ENCODE measurements at places on chromosomes 3 and 15. TPM values are rescaled to one million over a fixed set of nuclear protein-coding genes. Genes with fewer than 3 reads are reported as not detected.

DNA sequence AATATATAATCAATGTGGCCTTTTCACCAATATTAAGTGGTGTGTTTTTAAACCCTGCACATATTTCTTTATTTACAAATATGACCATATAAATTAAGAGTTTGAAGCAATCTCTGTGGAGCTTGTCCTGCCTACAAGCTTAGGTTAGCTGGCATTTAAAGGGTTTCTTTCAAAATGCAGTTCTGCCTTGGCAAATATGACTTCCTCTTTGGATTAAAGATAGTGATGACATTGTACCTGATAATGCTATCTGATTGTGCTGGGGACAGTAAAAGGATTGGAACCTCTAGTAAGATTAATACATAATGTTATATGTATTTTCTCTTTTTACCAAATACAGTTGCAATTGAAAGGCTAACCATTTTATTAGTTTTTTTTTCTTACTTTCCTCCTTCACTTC, 249.1 kb downstream of the OTOL1 start:
- DNase-seq = no peak

GRCh38 chr15:40006003-40006402, 33.0 kb downstream of the SRP14 start:
- DNase-seq = no peak

DNA sequence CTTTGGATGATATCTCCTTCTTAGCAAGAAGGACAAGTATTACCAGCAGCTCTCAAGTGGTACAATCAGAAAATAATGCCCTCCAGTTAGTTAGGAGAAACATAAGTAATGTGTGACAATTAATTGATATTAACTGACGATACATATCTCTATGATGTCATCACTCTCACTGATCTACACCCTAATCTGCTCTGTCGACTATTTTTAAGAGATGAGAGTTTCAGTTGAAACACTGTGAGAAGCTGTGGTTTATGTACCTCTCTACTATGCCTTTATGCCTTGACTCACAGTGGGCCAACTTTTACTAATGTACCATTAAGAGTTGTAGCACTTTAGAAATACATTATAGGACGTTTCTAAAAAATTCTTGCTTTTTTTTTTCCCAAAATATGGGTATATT, 8.6 kb downstream of the CEP152 start:
- no peak for DNase-seq

DNA sequence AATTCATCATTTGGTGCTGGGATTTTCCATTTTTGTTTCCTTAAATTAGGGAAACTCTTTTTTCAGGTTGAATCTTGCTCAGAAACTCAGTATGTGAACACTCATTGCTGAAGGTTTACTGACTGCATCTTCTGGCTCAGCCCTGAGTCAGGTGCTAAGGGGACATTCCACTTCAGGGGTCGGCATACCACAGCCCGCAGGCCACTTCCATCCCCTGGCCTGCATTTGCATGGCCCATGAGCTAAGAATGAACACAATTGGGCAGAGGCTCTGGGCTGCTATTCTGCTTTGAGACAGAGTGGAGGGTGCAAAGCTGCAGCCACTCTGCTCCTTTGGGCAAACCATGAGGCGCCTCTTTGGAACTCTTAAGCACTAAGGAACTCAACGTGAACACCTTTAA, 165.0 kb downstream of the FEZF2 start:
- DNase-seq = no peak

GRCh38 chr15:64209680-64210334, 47.0 kb upstream of the PPIB start:
- DNase-seq = no peak

DNA sequence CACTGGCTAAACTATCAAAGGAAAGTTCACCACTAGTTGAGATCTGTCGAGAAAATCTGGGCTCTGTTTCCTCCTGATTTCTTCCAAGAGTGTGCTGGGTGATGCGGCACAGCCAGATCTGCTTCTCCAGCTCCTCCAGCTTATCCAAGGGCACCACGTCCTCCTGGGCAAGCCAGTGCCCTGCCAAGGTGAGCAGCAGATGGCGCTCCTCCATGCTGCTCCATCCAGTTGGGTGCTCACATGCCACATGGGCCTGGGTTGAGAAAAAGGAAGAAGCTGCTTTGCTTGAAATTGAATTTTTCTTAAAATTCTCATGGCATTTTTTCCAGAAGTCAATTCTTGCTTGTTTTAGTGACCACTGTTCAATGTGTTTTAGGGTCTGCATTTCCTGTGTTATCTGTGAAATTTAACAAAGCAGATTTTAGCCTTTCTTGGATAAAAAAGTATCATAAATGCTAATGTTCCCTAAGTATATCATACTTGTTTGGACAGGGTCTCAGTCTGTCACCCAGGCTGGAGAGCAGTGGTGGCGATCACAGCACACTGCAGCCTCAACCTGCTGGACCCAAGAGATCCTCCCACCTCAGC, 47.3 kb downstream of the EIF3J start:
- peak; percentile 64 for DNase-seq

GRCh38 chr3:194075802-194076460, 60.0 kb upstream of the HES1 start:
- no peak for DNase-seq

TRPM1 gene
- not detected for total RNA-seq

Data from natural killer cell treated with Interleukin-12 subunit alpha and Interleukin-12 subunit beta and Interleukin-15 and Interleukin-18, amount 100 ng/mL, for 72 hours (primary cell).